NCI-H774 (cell line): ENCODE measurements at places on chromosomes 7 and 10.

DNA sequence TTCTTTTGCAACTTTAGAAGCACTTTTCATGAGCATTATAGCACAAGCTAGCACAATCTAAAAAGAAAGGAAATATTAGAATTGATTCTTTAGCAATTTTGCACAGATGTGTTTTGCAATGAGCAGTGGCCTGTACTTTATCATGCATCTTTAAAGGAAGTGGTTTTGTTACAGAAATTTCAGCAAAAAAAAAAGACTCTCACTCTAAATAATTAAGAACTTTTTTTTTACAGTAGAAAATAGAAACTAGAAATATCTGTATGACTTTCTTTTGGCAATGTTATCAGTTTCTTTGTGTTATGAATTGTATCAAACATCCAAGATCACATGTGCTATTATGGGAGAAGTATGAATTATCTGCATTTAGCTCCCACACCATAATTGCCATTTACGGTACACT, 195.7 kb upstream of the KLF6 start:
- no peak for DNase-seq

GRCh38 chr10:114278140-114278883, 39.3 kb downstream of the VWA2 start:
- DNase-seq, result no peak

- DNase-seq, result no peak
Measured at GRCh38 chr7:1611708-1612241, 41.9 kb upstream of the PSMG3 start.

GRCh38 chr7:47573758-47574481, 8.0 kb downstream of the TNS3 start:
- no peak for DNase-seq

DNA sequence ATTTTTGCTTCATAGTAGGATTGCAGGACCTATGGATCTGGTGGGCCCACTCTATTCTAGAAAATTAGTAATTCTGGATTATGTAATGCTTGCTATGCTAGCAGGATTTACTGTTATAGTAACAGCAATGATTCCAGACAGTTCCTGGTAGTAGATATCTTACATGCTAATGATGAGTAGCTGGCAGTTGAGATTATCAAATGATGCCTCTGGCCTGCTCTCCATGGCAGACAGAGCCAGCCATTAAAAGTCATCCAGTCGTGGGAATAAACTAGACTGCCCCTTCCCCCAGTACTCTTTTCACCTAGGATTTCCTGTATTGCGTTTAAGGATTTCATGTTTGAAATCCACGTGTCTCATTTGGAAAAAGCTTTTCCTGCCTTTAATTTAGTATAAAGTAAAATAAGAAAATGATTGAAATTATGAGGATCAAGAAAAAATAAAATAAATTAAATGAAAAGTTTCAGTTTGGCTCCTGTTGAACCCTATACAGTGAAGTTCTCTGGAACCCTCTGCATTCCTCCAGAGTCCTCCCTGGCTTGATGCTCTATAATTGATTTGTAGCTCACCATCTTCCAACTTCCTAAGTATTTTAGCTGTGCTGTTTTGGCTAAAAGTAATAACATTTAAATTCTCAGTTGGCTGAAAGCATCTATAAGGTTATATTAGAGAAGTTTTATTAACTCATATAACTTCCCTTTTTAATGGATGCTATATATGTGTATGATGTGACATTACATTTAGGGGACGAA, 14.6 kb downstream of the UMAD1 start:
- DNase-seq, result no peak

DNA sequence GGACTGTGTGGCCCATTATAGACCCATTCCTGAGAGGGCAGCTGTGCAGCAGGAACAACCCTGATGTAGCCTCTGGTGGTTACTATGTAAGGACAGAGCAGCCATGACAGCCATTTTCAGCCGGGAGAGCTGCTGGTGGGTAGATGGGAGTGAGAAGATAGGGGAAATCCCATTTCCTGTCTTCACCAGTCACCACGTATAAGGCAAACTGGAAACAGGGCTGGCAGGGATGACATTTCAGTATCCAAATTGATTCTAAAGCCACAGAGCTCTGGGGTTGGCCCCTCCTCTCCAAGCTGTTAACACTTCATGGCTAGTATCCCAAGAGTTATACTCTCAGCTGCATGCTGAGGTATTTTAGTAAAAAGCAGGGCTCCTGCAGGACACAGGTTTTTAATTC, 15.2 kb upstream of the FZD1 start:
- DNase-seq, result no peak

- DNase-seq, result no peak
Measured at GRCh38 chr10:77498829-77499228, 138.8 kb downstream of the KCNMA1 start.

DNA sequence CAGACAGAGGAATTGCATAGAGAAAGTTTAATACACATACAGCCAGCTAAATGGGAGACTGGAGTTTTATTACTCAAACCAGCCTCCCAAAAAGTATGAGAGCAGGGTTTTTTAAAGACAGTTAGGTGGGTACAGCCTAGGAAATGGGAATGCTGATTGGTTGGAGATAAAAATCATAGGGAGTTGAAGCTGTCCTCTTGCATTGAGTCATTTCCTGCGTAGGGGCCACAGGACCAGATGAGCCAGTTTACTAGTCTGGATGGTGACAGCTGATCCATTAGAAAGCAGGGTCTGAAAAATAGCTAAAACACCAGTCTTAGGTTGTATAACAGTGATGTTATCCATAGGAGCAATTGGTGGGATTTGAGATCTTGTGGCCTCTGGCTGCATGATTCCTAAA, 76.1 kb upstream of the POM121L12 start:
- DNase-seq, result no peak

- DNase-seq, result no peak
Measured at GRCh38 chr7:35257251-35258124, 3.6 kb upstream of the TBX20 start.

DNA sequence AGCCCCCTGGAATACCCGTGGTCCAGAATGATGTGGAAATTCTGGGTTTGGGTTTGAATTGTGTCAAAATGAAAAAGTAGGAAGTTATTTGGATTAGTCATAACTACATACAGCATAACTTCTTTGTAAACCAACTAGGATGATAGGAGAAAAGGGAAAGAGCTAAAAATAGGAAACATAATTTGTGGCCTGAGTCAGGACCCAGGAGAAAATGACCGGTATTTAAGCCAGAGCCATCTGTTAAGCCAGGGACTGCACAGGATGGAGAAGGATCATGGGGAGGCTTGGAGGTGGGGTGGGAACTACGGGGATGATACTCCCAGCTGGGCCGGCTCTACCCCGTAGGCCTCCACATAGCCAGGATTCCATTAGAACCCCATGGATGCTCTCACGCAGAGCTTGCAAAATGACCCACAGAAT, 98.6 kb downstream of the MYOF start:
- DNase-seq, result no peak

DNA sequence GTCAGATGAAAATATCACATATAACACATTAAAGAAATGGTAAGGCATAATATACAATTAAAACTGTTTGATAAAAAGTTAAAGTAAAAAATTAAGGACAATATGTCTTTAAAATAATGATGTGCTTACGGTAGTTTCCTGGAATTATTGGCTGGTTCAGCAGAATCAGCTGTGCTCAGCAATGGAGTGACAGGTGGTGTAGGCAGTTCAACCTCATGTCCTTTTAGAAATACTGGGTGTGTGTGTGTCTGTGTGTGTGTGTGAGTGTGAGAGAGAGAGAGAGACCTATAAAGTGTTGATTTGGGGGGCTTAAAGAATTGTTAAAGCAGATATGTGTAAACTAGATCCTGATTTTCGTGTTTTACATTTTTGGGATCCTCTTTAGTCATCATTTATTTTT, 141.2 kb downstream of the ADAM22 start:
- no peak for DNase-seq

DNA sequence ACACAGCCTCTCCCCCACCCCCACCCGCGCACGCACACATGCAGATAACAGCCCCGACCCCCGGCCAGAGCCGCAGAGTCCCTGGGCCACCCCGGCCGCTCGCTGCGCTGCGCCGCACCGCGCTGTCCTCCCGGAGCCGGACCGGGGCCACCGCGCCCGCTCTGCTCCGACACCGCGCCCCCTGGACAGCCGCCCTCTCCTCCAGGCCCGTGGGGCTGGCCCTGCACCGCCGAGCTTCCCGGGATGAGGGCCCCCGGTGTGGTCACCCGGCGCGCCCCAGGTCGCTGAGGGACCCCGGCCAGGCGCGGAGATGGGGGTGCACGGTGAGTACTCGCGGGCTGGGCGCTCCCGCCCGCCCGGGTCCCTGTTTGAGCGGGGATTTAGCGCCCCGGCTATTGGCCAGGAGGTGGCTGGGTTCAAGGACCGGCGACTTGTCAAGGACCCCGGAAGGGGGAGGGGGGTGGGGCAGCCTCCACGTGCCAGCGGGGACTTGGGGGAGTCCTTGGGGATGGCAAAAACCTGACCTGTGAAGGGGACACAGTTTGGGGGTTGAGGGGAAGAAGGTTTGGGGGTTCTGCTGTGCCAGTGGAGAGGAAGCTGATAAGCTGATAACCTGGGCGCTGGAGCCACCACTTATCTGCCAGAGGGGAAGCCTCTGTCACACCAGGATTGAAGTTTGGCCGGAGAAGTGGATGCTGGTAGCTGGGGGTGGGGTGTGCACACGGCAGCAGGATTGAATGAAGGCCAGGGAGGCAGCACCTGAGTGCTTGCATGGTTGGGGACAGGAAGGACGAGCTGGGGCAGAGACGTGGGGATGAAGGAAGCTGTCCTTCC, 620 bp downstream of the EPO start:
- DNase-seq, result no peak

- DNase-seq, result no peak
Measured at GRCh38 chr7:34361663-34362250, 296.3 kb upstream of the NPSR1 start.

- DNase-seq, result no peak
Measured at GRCh38 chr10:132396494-132397035, 435 bp upstream of the PWWP2B start.

DNA sequence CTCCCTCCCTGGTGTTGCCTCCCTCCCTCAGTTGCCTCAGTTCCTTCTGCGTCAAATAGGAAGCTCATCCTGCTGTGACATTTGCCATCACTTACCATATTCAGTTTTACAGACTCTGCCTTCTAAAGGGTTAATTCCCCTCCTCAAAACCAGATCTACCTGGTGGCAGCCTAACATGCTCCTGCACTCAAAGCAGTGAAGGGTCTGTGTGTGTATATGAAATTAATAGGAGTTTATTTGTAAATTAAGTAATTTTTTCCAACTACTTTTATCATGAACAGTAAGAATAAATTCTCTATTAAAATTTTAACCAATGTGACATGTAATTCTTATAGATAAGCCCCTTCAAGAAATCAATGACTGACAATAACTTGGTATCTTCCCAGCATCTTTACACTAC, 158.6 kb upstream of the INSYN2A start:
- no peak for DNase-seq

- no peak for DNase-seq
Measured at GRCh38 chr7:50303335-50304128, 984 bp upstream of the IKZF1 start.

DNA sequence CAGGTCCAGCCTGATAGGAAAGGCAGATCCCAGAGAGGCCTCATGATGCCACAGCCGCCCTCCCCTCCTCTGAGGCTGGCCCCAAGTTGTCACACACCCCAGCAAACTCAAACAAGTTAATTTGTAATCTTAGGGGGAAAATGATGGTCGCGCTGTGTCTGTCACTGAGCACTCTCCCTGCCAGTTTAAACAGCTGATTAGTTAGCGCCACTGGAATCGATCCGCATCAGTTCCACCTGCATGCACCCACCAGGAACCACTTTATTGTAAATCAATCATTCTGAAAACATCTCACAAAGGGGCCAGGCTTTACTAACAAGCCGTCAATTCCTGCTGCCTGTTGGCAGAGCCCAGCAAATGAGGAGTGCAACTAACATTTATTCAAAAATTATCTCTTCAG, 870.9 kb downstream of the KCNMA1 start:
- DNase-seq, result no peak

GRCh38 chr10:25457552-25457951, 282.8 kb downstream of the GPR158 start:
- no peak for DNase-seq

DNA sequence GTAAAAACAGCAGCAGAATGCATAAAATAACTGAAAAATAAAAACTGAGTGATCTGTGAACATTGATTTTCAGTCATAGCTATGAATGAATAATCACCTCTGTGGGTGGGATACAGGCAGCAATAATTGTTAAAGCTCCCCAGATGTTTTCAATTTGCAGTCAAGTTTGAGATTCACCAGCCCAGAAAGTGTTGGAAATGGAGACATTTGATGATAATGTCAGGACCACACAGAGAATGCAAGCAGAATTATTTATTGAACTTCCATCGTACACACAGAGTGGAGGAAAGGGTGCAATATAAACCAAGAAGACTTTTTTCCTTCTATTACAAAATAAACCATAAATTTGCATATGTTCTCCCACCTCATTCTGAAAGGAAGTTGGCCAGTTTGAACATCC, 601.7 kb downstream of the ANKRD7 start:
- no peak for DNase-seq

DNA sequence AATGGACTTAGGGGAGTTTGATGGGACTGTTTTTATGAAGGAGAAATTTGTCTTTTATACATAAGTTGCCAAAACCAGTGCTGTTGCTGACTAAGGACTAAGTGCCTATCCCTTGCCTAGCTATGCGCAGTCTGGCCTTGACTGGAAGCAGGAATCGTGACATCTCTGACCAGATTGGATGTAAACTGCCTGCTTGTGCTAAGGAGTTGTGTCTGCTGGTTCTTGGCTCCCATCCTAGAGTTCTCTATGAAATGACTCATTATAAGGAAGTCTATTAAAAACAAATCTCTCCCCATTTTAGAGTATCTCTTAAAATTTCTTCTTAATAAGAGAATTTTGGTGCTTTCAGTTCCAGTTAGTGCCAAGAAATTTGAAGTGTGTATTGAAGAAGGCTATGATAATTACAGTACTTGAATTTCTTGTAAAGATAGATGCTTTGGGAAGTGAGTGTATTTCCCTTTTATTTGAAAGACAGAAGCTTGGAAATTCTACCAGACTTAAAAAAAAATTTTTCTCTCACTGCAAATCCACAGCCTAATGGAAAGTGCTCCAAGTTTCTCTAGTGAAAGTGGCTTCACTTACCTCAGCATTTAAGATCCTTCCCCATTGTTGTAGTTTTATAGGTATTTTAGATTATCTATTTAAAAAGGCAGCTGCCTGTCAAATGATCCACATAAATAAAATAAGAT, 77.6 kb downstream of the BICC1 start:
- DNase-seq, result no peak

- no peak for DNase-seq
Measured at GRCh38 chr7:78521961-78522360, 723.4 kb downstream of the PHTF2 start.

DNA sequence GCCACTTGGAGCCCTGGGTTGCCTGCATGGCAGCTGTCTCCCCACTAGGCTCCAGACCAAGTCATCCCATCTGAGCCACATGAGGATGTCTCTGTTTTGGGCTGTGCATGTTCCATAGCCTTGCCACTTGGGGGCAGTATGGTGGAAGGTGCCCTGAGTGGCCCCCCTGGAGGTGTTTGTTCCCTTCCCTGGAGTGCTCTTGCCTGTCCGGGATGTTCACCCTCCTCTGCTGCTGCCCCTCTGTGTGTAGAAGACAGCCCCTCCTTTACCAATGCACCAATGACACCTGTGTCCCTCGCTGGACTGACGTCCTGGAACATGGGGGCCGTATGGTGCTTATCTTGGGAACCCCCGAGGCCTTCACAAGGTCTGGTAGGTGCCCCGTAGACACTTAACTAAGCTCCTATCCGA, 100.2 kb downstream of the ACTR3B start:
- no peak for DNase-seq

GRCh38 chr7:5005066-5005465, 40.6 kb upstream of the RBAK start:
- no peak for DNase-seq
